ENCODE measurements at places on chromosomes 5 and 9.

DNA sequence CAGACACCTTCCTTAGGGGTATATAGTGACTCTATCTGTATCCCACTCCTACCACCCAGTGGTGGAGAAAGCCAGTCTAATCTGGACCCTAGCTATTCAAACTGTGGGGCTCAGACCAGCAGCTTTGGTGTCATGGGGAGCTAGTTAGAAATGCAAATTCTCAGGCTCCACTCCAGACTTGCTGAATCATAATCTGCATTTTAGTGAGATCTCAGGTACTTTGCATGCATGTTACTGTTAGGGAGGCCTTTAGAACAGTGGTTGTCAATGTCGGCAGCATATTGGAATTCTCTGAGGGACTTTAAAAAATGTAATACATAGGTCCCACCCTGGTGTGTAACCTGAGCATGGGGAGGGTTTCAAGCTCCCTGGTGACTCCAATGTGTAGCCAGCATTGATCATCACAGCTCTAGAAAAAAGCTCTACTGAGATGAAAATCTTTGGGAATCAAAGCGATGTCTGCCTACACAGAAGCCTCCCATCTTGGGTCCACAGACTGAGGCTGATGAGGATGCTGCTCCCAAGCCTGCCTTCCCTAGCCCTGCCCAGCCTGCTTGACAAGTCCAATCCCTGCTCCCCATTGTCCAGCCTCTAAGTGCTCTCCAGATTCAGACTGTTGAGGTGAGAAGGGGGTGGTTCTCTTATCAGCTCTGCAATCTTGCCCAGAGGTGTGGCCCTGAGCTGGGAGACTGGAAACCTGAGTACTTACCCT is 11.9 kb upstream of the GM2A start:
- DNase-seq = no peak

- DNase-seq = no peak
Observed at GRCh38 chr9:131395157-131396098, 1.5 kb downstream of the PRRC2B start.

DNA sequence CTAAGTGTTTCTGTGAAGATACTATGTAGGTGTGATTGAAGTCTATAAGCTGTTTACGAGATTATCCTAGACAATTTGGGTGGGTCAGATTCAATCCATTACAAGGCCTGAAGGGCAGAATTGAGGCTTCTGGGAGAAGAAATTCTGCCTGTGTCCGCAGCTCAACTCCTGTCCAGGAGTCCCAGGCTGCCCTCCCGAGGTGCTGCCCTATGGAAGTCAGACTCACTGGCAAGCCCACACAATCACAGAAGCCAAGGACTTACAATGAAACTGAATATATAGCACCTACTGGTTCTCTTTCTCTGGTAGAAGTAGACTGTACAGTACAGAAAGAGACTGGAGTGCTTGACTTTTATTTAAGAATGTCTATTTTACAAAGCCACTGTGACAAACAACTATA is 74.5 kb downstream of the EPB41L4A start:
- no peak for DNase-seq

DNA sequence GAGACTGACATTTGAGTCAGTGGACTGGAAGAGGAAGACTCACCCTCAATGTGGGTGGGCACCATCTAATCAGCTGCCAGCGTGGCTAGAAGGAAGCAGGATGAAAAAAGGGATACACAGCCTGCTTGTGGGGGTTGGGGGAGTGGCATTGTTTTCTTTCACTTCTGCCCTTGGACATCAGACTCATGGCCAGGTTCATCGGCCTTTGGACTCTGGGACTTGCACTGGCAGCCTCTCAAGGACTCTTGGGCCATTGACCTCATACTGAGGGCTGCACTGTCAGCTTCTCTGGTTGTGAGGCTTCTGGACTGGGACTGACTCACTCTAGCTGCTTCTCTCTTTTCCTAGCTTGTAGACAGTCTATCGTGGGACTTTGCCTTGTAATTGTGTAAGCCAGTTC is 374.9 kb downstream of the TLE1 start:
- no peak for DNase-seq

DNA sequence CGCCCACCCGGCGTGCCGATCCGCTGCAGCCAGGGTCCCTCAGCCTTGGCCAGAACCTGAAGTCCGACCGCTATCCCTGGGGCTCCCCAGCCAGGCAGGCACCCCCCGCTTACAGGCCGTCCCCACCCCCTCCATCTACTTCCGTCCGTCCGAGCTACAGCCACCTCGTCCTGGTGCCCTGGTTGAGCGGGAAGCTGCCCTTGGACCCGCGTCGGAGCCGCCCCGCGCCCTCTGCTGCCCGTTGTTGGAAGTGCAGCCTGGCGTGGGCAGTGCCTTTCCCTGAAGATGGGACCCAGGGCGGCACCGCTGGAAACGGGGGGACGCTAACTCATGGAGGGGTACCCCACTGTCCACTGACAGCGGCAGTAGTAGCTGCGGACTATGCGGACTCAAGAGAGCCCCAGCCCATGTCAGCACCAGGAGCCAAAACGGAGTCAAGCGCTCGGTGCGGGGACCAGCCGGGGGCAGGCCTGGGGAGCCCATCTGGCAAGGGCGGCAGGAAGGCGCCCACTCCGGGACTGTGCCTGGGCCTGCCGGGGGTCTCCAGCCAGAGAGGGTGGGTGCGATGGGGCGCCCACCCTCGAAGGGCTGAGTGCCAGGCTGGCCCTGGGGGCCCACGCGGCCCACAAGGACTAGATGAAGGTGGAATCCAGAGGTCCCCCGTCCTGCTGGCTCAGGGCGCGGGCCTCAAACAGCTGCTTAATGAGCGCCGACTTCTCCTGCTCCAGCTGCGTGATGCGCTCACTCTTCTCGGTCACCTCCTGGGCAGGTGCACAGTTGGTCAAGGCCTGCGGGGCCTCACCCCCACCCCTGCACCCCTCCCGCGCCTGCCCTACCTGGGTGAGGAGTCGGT is 6.1 kb downstream of the SAPCD2 start:
- DNase-seq = peak; percentile 94

DNA sequence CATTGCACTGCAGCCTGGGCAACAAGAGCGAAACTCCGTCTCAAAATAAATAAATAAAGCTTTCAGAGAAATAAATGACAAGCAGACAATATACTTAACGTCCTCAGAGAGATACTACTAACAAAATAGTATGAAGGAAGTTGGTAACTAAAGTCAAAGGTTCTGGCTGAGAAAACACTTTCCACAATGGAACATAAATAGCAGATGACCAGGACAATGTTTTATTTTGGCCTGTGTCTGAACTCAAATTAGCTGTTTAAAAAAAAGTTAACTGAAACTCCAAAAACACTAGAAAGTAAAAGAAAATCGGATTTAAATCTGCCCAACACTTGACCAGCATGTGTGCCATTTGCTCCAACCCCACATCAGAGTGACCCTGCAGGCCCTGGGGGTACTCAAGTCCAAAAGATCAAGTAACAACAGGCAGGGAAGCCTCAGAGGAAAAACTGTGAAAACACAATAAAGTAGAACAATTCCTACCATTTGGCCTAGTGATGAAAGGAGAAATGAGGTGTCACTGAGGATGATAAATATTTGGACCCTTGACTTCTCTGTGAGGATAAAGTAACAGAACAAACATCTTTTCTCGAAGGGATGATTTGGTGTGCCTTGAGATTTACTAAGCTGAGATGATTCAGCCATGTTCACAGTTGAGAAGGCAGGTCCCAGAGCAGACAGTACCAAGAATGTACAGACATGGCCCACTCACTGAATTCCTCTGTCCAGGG is 47.7 kb downstream of the LHFPL2 start:
- DNase-seq = no peak

GRCh38 chr9:75658301-75658905 is 232.1 kb upstream of the PCSK5 start:
- no peak for DNase-seq

GRCh38 chr5:73450137-73450536 is 1.6 kb upstream of the FOXD1 start:
- no peak for DNase-seq

- DNase-seq = no peak
Observed at GRCh38 chr9:92737611-92738299, 26.9 kb downstream of the BICD2 start.

GRCh38 chr9:130268521-130269211 is 3.1 kb downstream of the HMCN2 start:
- no peak for DNase-seq

GRCh38 chr9:7165331-7165975 is 407.7 kb downstream of the KDM4C start:
- no peak for DNase-seq

- DNase-seq = no peak
Observed at GRCh38 chr9:115208501-115208900, 90.5 kb upstream of the TNC start.
